ENCODE measurements at places on chromosomes 6 and 20. TPM values are rescaled to one million over a fixed set of nuclear protein-coding genes. Genes with fewer than 3 reads are reported as not detected.

DNA sequence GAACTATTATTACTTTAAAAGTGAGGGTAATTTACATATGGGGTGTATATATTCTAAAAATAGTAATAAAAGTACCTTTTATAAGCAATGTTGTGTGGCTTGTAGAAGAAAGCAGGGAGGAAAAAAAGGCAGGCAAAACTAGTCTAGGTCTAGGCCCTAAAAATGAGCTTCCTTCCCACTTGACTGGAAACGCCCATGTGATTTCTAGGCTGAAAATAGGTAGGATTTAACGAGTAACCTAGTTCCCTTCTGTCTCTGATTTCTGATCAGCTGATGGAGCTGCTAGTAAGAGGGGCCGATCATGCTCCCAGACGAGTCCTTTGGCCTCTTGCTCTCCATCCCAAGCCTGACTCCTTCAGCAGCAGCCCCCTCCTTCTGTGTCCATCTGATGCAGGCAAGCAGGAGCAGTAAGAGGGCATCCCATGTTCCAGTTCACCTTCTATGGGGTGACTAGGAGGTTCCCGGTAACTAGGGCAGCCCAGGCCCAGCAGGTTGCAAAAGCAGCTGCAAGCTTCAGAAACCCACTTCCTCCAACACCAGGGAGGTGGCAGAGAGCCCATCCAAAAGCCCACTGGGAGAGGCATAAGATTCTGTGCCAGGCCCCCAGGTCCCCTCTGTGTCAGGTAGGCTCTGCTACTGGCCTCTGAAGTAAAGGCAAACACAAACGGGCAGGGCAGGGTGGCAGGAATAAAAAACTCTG, 24.4 kb downstream of the TBC1D20 start:
- DNase-seq: no peak

- no peak for DNase-seq
These were observed 264.2 kb downstream of the THBS2 start for GRCh38 chr6:168989421-168989820.

DNA sequence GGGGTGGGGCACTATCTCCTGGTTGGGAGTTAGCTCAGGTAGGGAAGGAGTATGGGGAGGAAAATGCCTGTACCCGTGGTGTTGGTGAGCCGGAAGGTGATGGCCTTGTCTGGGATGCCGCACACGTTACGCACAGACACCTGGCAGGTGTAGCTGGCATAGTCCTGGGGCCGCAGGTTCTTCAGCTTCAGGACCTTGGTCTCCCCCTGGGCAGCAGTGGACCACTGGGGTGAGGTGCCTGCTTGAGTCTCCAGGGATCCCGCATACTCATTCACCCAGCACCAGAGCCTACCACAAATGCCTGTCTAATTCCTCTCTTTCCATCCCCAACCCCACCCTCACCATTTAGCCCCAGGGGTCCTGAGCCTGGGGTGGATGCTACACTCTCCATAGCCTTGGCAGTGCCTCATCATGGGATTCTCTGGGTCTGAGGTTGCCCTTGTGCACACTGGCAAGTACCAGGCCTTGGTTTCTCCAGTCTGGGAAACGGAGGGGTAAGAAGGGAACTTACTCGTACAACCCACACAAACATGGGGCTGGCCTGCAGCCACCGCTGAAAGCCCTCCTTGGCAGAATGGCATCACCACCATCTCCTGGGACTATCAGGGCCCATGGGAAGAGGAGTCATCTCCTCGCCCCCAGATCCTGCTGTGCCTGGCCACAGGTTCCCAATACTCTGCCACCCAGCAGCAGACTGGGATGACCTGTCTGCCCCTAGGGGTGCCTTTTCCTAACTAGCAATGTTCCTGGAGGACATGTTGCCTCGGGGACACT, 42.8 kb downstream of the MDGA1 start:
- no peak for DNase-seq

DNA sequence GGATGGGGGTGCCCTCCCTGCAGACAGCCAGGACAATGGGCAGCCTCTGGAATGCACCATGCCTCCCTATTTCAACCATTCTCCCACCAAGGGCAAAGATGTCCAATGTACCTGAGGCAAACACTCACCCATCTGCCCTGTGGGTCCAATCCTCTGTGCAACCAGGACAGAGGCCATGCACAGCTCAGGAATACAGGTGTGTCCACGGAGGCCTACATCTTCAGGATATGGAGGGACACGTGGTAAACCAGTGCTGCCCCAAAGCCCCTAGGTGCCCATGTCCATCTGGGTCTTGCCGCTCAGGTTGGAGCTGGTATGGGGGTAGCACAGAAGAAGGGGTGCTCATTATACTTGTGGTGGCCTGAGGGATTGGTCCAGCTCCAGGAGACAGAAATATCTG, 20.4 kb upstream of the TAF8 start:
- no peak for DNase-seq

DNA sequence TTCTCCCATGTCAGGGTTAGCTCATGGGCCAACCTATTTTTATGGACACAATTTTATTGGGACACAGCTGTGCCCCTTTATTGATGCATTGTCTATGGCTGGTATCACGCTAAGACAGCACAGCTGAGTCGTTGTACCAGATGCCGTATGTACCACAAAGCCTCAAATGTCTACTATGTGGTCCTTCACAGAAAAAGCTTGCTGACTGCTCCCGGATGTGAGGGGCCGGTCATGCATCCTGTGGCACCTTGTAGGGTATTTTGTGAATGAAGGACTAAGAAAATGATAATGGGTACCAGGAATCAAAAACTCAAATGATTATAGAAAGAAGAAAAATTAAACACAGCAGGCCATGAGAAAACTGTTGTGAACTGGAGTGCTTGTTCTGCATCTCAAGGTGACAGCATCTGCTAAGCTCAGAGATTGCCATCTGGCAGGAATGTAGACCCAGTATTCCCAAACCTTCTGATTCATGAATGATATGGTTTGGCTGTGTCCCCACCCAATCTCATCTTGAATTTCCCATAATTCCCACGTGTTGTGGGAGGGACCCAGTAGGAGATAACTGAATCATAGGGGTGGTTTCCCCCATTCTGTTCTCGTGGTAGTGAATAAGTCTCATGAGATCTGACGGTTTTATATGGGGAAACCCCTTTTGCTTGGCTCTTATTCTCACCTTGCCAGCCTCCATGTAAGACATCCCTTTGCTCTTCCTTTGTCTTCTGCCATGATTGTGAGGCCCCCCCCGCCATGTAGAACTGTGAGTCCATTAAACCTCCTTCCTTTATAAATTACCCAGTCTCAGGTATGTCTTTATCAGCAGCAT, 248.5 kb downstream of the TSHZ2 start:
- DNase-seq: no peak

DNA sequence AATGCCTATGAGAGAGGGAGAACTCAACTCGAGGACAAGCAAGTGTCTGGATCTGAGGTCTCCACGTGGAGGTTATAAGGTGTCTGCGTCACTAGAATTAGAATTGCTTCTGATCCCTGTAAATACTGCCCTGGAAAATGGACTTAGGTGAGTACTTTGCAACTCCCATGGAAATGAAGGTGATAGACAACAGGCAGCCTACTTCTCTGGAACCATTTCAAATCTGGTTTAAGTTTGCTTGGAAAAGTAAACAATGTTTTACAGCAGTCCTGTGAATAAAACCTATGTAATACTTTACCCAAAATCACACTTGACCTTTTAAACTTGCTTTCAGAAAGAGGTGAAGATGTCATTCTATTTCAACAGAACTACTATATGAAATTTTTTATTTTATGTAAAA, 70.1 kb upstream of the TENT5A start:
- no peak for DNase-seq

DNA sequence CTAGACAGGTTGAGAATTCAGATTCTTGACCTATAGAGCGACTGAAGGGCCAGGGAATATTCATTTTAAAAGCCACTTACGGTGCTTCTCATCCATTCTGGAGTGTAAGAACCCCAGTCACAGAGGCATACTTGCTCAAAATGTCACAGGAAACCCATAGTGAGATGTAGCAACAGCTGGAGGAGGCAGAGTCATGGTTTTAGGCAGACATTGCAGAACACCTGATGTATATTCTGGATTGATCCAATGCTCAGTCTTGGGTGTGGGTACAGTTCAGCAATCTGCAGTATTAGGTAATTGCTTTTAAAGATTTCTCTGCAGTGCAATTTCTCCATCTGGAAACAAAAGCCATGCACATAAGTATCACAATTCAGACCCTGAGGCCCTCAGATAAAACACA, 137.4 kb upstream of the SLC22A23 start:
- no peak for DNase-seq

DNA sequence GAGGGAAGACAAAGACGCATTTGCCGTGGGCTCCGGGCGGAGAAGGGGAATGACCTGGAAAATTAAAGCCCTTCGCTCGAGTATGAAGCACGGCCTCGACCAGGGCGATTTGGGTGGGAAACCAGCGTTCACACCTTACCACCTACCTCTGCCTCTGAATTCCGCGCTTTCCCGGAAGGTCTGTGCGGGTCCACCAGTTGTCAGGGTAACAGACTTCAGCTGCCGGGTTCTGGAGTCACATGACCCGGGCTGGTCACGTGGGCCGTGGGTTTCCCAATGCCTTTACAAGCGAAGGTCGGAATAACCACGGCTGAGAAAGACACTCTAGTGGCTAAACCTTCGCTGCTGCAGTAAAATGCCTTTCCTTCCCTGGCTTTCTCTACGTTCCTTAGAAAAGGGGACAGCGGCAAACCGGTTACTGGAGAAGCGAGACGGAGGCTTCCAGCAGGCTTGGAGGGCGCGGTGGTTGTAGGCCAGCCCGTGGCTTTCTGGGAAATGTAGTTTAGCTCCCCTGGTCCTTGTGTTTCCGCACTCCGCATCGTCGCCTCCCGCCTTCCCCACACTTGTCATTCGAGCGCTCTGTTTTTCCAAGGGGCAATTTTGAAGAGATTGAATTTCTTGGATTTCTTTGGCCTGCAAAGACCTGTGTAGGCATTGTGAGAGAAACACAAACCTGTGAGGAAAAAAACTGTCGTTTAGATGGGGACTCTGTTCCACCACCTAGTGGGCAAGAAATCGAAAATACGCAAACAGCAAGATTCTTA, at the start of gene CEP162:
Gene CEP162, minus strand, starts transcription at position 210 of the 764 bp plus-strand sequence. CDS start 1,250 bp downstream, outside the sequence.
- DNase-seq: peak; percentile 91

DNA sequence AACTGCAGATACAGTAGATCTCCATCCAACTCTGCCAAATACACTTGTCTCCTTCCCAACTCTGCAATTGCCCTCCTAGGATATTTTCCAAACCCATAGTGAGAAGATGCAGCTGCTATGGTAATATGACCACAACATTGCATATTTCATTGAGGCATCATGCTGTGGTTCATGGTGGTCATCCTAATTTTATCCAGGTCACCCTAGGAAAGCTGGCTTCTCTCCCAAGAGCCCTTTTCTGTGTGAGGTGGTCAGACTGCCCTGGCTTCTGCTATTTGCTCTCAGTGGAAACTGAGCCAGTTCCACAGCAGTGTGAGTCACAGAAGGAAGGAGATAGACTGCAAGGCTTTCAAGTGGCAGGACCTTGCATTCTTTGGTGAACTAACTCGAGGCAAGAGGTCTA, 5.5 kb downstream of the OGFRL1 start:
- no peak for DNase-seq

DNA sequence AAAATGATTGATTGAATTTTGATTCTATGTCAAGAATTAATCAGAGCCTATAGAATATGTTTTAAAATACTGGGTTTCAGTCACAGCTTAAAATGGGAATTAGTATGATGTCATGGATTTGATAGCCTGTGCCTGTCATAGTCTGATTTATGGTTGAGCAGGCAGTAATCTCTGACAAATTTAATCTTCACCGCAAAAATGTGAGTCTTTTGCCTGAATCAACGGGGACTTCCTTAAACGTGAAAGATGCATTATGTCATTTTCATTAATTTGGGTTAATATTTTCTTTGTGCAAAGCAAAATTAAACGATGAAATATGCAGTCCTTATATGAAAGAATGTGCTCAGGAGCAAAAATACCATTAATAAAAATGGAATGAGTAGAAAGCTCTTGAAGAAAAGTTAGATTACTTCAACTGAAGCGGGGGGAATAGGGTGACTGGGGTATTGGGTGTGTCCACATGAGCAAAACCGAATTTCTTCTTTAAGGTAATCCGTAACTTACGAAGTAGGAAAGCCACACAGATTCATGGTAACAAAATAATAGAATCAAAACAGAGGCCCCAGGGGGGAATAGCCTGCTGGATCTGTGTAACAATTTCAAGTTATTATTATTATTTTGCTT, 339.6 kb upstream of the NOX3 start:
- DNase-seq: no peak

DNA sequence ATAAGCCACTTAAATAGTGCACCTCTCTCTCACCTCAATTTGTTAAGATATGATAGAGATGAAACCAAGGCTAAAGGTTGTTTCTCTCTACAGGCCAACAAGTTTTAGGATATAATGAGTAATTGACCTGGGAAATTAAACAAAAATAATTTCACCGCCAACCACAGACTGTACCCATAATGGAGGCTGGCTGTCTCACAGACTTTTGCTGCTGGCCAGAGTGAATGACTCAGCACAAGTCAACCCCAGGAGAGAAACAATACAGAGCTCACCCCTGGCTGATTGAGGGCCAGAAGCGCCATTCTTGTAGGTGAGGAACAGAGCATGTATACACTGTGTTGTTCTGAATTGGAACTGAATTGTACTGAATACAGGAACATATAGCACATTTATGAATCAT, 99.9 kb downstream of the CAP2 start:
- no peak for DNase-seq

DNA sequence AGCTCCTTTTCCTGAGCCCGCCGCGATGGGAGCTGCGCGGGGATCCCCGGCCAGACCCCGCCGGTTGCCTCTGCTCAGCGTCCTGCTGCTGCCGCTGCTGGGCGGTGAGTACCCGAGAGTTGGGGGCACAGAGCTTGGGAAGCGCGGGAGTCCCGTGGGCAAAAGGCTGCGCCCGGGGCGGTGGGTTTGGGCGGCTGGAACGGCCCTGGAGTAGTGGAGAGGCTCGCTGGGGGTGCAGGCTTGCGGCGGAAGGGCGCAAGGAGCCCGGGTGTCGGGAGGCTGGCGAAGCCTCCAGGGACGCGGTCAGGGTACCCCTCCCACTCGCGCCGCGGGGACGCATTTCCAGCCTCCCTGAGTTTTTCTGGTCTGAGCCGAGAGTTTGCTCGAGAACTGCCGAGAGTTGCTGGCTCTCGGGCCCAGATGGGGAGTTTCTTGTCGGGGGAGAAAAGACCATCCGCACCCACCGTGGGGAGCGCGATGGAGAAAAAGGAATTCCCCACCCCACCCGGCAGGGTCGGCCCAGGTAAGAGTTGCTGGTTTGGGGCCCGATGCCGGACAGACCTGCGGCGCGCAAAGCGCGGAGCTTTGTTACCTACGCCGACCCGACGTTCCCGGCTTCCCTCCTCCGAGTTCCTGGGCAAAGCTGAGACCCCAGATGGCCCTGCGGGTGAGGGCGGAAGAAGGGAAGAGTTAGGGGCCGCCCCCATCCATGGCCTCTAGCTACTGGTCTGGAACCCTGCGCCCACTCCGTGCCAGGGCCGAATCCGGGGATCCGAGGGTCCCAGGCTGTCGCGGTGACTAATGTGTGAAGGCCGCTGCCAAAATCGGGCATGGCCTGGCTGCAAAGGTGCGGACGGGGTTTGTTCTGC, 584 bp downstream of the PTK7 start:
- no peak for DNase-seq

- no peak for DNase-seq
These were observed 72.3 kb downstream of the VEGFA start for GRCh38 chr6:43842231-43842794.

- no peak for DNase-seq
These were observed 218.4 kb upstream of the GGTLC1 start for GRCh38 chr20:24206995-24207394.

- no peak for DNase-seq
These were observed 63.1 kb downstream of the CPNE5 start for GRCh38 chr6:36776167-36776566.

Gene FOXQ1
- 9.5 TPM for polyA plus RNA-seq

Gene SLC52A3
- 4.8 TPM for polyA plus RNA-seq

Gene ZC3H12D
- 0.14 TPM for polyA plus RNA-seq

Gene SLC32A1
- 2.4 TPM for polyA plus RNA-seq

Gene LY6G6F
- 0.69 TPM for polyA plus RNA-seq
